Stimulated activated CD8-positive, alpha-beta memory T cell treated with anti-CD3 and anti-CD28 coated beads, Interleukin-4, amount 100 ng/mL, for 1 hour (primary cell): ENCODE measurements at places on chromosomes 7 and 10.

- no peak for DNase-seq
These were observed 20.8 kb upstream of the GGCT start for GRCh38 chr7:30525429-30525828.

DNA sequence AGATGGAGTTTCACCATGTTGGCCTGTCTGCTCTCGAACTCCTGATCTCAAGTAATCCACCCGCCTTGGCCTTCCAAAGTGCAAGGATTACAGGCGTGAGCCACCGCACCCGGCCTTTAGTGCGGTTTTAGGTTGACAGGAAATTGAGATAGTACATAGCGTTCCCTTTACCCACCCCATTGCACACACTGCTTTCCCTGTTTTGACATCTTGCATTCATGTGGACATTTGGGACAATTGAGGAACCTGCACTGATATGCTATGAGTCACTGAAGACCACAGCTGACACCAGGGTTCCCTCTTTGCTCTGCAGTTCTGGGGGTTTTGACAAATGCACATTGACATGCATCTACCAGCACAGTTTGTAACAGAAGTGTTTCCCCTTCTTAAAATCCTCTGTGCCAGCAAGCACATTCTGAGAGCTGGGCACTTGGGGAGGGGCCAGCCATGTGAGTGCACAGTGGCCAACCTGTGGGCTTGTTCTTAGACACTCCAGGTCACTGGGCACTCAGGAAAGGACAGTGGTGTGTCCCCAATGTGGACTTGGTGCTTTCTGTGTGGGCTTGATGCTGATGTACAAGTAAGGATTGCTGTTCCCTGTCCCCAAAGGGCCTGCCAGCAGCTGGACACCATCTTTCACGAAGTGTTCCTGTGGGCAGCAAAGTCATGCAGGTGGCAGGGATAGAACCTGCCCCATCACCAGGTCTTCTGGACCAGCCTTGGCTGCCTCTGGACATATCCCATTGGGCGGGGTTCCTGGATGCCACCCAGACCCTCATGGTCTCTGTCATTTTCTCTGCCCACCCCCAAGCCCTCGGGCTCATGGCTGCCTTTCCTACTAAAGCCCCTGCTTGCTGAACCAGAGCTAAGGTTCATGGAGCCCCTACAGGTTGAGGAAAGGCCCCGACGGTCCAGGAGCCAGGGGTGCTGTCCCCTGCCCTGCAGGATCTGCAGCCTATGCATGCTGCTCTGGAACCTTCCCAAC lies 579.8 kb downstream of the GLRX3 start:
- DNase-seq, result no peak

- no peak for DNase-seq
These were observed 13.0 kb downstream of the EN2 start for GRCh38 chr7:155470686-155471638.

- no peak for DNase-seq
These were observed 75.5 kb downstream of the RAPGEF5 start for GRCh38 chr7:22281481-22281880.

GRCh38 chr10:72930276-72930675 lies 24.3 kb downstream of the PLA2G12B start:
- no peak for DNase-seq

DNA sequence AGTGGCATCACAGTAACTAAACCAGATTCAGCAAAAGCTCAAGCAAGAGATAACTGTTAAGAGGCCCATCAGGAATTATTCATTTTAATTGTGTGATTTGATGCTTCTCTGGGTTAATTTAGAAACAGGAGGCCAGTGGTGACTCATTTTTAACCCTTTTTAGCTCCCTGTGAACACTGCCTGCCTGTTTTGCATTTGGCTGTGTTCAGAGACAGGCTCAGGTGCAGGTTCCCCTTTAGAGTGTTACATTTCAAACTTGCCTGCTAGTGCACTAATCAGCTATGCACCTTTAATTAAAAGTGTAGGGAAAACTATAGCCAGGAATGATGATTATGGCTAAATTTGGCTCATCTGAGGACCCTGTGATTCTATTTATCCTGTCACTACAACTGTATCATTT lies 6.5 kb downstream of the STAMBPL1 start:
- no peak for DNase-seq

GRCh38 chr7:95558864-95559263 lies 37.5 kb downstream of the PDK4 start:
- no peak for DNase-seq

GRCh38 chr7:37128327-37129034 lies 320.2 kb downstream of the ELMO1 start:
- DNase-seq, result no peak

- no peak for DNase-seq
These were observed 298.4 kb downstream of the XPNPEP1 start for GRCh38 chr10:109624939-109625338.

- peak; percentile 15 for DNase-seq
These were observed 135.8 kb downstream of the CNNM2 start for GRCh38 chr10:103053659-103054581.

GRCh38 chr10:13016426-13016825 lies 14.9 kb upstream of the CCDC3 start:
- DNase-seq, result no peak

DNA sequence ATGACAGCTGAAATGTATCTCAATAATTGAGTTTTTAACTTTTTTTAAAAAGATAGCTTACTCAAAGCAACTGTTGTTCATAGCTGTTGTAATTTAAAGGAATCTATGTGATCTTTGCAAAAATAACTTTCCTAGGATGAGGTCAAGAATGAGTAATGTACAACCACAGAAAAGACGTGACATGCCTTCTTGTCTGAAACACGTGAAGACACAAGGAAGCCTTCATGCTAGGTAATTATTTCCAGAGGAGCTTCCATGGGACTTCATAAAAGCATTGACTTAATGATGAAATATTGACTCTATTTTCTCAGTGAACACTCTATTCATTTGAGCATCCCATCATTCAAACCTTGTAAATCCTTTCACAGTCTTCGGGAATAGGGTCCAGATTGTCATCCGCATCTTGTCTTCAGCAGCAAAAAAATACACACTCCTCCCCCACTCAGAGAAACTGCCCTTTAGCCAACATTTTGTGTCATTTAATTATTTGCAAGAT lies 528.0 kb downstream of the NRG3 start:
- no peak for DNase-seq

DNA sequence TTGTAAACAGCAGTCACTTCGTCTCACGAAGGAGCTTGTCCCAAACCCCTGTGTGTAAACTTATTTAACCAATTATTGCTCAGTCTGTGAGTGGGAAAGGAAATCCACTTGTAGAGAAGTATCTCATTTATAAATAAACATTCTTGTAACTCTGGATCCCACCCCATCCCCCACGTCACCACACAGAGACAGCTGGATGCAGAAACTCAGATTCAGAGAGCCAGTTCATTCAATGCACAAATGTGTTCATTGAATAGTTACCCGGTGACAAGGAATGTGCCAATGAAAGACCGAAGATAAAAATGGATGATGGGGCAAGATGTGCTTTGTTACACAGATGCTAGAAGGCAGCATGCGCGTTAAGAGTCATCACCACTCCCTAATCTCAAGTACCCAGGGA lies 8.3 kb upstream of the OCM start:
- DNase-seq, result no peak

DNA sequence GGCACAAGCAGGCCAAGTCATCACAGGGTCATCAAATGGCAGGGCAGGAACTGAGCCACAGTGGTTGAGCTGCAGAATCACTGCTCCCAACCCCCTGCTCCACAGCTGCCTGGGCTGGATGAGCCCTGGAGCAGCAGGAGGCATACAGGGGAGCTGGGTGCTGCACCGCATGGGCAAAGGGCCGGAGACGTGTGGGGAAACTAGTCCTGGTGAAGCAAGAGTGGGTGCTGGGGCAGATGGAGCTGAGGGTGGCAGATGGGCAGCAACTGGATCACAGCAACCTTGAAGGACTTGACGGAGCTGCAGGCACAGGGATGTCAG lies 16.0 kb upstream of the VOPP1 start:
- no peak for DNase-seq

- no peak for DNase-seq
These were observed 308.3 kb upstream of the IGFBP3 start for GRCh38 chr7:46229409-46229808.

DNA sequence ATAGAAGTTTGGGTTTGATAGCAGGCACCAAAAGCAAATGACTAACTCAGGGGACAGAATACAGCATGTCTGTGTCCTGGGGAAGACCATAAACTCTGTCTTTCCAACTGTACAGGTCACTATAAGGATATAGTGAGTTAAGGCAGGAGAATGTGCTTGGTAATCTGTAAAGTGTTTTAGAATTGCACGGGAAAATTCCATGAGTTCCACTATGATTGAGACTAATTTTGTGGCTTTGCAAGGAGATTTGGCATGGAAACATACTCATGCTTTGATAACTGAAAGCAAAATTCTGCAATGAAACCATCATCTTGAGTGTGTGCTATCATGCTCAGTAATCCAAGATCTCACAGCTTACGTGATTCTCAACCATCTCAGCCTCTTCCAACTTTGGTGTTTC lies 152.6 kb downstream of the PKD1L1 start:
- no peak for DNase-seq
